Stimulated activated CD4-positive, alpha-beta T cell treated with anti-CD3 and anti-CD28 coated beads, TNF-alpha, amount 100 ng/mL, for 1 hour (primary cell): ENCODE measurements at places on chromosomes 12 and 14.

GRCh38 chr12:16385782-16386646 is 38.6 kb downstream of the MGST1 start:
- no peak for DNase-seq

GRCh38 chr12:28620281-28620680 is 430.0 kb downstream of the CCDC91 start:
- no peak for DNase-seq

DNA sequence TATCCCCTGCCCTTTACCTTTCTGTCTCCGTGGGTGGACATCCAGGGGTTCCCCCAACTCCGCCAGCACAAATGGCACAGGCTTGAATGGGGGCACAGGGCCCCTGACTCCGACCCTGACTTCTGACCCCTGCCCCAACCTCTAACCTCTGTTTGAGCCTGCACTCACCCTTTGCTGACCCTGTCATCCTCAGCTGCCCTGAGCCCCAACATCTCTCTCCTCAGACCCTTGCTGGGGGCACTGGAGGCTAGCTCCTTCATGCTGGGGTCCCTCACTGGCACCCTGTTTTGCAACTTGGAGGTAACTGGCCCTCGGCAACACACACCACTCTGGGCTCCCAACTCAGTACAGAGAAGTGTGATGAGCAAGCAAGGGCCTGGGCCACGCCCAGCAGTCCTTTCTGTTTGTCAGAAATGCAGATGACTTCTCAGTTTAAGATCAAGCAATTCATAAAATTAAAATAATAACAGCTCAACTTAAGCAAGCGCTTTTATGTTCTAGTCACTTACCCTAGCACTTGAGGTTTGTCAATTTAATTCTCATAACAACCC is 2.1 kb downstream of the IFI27 start:
- no peak for DNase-seq

DNA sequence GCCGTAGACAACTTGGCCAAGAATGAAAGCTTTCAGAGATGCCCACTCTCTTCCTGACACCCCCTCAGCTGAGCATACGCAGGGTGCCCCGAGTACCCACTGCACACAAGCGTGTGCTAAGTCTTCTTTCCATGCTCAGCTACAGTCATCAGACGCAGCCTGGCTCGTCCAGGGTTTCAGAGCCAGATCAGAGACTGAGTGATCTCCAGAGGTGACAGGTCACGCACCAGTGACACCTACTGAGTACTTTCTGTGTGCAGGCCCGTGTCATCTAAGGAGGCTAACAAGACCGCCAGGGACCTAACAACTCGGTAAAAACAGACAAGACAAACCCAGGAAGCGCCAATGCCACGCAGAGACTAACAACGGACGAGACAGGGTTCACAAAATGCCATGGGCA is 25.1 kb downstream of the STX2 start:
- DNase-seq, result no peak

DNA sequence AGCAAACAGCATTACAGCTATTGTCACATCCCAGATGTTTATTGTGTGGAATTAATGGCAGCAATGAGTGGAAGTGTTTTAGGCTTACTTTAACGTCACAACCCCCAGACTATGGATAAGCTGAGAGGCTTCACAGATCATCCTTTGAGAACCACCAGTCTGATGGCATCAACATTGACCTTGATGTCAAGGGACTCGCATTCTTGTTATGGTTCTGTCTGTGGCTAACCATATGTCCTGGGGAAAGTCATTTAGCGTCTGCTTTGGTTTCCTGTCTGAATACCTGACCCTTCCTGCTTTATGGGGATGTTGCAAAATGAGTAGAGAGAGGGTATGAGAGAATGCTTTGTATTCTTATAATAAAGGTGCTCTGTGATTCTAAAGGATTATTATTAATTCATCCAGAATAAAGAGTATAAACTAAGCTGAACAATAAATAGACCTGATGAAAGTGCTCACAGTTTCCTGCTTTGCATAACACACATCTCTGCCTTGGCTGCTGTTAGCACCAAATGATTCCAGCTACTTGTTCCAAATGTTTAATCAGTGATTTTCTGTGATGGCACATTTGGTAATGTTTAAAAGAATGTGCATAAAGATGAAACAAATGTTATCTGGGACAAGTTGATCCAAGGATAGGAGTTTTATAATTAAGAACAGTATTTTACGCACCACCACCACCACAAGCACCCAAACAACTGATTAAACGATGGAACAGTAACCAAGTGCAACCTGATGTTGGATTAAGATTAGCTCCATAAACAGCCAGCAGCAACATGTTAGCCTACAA is 116.9 kb upstream of the LRIG3 start:
- no peak for DNase-seq

DNA sequence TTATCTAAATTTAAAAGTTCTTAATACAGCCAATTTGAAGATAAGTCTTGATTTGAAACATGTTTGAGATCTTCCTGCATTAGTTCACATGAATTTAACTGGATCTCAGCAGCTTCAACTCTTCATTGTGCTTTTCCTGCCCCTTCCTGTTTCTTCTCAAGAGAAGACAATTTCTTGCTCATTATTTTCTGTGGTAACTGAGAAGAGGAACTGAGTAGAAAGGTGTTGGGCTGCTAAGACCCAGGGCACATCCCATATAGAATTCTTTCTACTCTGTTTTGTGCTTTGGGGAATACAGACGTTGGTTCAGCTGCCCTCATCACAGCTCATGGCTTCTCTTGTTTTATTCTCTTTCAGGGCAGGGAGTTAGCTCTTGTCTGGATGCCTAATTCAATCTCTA is 110.2 kb downstream of the SNAPC1 start:
- DNase-seq, result no peak

GRCh38 chr12:107092669-107093416 is 506 bp downstream of the CRY1 start:
- peak; percentile 54 for DNase-seq

- DNase-seq, result no peak
Observed at GRCh38 chr14:50974118-50974517, 29.8 kb upstream of the PYGL start.

DNA sequence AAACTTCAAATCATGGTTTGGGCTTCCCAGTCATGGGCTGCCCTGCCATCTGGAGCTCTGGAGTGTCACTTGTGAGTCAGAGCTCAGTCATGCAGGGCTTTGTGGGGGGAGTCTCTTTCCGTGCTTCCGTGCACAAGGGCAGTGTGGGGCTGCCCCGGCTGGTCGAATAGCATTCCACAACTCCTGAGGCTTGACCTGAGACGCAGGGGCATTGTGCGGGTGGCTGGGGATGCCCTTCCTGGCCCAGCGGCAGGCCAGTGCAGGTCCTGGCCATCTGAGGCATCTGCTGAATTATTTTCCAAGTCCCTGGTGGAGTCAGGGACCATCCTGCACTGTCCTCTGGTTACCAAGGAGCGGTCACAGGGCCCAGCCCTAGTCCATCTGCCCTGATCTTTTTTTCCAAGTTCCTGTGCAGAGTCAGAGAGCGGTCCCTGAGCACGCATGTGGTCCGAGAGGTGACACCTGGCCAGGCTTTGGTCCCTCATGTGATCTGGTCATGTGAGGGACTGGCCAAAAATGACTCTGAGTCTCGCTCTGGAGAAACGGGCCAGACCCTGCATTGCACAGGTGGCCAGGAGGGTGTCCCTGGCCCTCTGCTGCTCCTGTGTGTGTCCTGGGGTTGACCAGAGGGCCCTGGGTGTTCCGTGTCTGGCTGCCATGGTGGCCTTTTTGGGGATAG is 167.0 kb upstream of the ALG10B start:
- DNase-seq, result no peak

GRCh38 chr12:47808574-47809365 is 10.9 kb downstream of the HDAC7 start:
- no peak for DNase-seq

DNA sequence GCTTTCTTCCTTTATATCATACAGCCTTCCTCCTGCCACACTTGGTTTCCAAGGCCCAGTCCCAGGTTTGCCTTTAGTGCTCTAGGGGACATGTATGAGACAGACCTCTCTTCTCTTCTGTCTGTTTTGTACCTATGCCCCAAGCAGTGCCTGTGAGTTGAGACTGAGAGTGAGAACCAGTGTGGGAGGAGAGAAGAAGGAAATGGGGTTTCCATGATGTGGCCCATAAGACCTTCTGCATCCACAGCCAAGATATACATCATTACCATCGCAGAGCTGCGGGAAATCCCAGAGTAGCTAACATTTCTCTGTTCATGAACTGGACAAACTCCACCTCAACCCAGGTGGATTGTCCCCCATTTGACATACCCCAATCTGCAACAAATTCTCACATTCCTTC is 2.8 kb downstream of the TESPA1 start:
- DNase-seq, result no peak

DNA sequence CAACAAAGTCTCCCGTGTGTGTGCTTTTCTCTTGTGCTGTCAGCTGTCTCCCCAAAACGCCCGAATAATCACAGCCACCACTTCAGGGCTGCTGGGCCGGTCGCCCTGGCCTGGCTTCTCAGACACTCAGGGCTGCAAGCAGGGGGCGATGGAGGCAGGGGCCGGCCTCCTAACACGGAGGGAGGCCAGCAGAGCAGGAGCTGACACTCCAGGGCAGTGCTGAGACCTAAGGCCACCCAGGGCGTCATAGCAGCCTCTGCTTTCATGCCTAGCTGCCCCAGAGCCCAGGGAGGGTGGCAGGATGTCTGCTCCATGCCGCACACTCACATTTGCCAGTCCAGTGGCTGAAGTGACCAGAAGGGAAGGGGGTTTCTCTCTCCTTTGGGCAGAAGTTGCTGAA is 25.6 kb downstream of the STX2 start:
- DNase-seq, result no peak

DNA sequence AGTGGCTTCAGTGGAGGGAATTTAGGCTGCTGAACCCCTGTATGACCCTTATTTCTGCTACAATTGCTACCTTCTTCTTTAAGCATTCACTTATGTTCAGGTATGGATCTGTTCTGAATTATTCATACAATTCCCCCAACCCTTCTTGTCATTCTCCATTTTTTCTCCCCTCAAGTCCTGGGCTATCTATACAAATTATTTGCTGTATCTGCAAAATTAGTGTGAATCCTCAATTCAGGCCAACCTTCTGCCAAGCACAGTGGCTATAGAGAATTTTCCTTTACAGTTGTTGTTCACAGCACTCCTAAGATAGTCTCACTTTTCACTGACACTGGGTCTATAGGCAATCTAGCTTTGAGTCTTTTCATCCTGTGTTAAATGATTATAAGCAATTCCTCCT is 119.2 kb upstream of the CNTN1 start:
- DNase-seq, result no peak

DNA sequence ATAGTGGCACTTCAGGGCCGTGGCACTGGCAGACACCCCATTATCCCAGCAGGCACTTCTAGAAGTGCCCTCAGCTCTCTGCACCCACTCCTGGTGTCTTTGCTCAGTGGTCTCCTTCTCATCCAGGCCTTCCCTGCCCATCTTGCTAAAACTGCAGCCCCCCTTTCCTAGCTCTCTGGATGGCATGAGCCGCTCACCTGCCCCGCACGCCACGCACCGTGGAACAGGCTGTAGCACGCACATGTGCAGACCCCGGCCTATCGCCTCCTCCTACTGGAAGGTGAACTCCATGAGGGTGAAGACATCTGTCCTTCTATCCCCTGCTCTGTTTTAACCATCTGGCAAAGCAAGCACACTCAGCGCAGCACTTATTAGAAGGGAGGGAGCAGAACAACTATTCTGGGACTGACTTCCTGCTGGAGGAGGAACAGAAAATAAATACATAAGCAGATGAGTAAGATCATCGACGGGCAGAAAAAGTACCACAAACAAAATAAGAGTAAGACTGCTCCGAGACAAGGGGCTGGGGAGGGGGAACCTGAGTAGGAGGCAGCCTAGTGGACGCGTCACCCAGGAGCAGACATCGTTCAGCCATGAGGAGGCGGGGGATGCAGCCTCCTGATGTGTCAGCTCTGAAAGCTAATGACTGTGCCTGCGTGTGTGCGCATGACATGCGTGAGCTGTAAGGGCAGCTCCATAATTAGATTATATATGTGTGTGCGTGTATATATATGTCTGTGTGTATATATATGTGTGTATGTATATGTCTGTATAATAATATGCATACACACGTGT is 7.8 kb upstream of the FZD10 start:
- no peak for DNase-seq

- DNase-seq, result no peak
Observed at GRCh38 chr12:9001233-9001632, 11.9 kb downstream of the KLRG1 start.

DNA sequence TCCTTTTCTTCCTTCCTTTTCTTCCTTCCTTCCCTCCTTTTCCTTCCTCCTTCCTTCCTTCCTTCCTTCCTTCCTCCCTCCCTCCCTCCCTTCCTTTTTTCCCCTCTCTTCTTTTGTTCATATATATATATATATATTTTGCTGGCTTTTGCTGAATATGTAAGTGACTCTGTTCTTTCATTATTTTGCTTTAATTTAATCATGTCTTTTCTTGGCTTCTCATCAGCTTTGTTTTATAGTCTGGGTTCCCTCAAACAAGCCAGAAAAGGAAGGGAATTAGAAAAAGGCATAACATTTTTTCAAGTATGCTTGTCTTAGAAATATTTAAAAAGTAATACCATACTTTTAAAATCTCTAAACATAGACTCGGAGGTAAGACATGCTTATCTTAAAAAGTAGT is 219.9 kb upstream of the ATXN7L3B start:
- no peak for DNase-seq

DNA sequence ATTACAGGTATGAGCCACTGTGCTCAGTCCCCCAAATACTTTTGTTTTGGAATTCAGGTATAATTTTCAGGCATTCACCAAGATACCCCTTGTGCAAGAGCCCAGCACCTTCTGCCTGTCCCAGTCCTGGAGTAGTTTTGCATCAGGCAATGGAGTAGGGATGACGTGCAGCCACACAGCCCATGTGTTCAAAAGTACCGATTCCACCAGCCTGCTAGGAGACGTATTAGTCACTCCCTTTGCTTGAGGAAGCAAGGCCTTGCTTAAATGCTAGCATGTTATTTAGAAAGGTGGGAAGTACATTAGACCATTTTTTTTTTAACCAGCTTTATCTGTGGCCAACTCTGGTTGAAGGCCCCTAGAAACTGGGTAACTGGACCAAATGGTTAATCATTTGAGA is 15.0 kb upstream of the GALNT16 start:
- no peak for DNase-seq

DNA sequence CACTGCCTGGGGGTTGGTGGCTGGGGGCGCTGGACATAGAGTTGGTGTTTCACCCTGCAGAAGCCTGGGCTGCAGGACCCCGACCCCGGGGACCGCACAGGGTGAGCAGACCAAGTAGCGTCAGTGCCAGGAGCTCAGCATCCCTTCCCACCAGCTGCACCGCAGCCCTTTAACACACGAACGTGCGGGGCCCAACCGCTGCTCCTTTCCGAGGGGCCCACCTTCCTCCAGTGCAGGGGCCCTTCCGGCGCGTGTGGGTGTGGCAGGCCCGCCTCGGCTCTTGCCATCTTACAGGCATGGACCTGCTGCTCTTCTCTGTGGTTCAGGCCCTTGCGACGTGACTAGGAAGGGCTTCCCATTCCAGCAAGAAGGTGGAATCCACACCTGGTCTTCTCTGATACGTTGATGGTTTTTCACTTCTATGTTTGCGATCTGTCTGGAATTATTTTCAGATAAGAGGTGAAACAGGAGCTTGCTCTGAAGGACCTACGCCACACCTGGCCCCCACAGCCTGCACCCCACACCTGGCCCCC is 47.8 kb downstream of the LRCOL1 start:
- no peak for DNase-seq

- no peak for DNase-seq
Observed at GRCh38 chr14:59510001-59510400, 25.7 kb downstream of the JKAMP start.
